ENCODE measurements at places on chromosomes 7 and 10.

DNA sequence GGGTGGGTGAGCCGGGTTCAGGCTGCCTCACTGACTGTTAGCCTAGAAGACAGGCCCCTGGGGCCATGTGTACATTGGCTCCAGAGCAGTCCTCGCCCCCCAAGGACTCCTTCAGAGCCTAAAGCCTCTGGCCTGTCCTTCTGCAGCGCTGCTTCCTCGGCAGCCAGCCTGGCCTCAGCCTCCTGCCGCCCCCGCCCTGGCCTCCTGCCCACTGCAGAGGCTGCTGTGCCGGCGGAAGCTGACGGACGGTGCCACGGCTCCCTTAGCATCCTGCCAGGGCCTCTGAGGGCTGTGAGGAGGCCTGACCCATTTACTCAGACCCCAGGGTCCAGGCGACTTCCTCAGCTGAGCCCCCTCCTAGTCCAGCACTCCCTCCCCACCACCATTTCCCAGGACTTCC is 4.9 kb downstream of the SRRM3 start:
- no peak for DNase-seq

GRCh38 chr7:132653366-132653930 is 77.2 kb upstream of the PLXNA4 start:
- DNase-seq = no peak

GRCh38 chr10:49362596-49363260 is 33.2 kb downstream of the DRGX start:
- no peak for DNase-seq

- DNase-seq = no peak
These were observed 30.8 kb upstream of the EFCAB10 start for GRCh38 chr7:105611856-105612775.

- no peak for DNase-seq
These were observed 608.4 kb upstream of the KCND2 start for GRCh38 chr7:119664601-119665000.

DNA sequence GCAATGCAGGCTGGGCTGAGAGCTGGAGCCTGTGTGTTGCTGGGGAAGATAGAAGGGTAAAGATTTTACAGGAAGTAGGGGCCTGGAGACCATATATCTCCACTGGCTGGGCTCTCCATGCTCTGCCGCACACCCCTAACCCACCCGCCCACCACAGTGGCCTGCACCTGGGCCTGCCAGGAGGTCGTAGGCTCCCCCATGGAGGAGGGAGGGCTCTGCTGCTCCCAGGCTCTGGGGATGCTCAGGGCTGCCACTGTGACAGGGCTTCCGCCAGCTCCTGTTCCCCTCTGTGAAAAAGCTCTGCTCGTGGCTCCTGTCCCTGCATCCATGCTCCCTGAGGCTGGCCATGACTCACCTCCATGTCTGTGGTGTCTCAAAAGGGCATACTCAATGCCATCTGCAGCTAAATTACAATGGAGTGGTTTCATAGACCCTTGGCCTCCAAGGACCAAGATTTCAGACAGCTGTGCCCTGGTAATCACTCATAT is 106.0 kb downstream of the CXCL12 start:
- no peak for DNase-seq

DNA sequence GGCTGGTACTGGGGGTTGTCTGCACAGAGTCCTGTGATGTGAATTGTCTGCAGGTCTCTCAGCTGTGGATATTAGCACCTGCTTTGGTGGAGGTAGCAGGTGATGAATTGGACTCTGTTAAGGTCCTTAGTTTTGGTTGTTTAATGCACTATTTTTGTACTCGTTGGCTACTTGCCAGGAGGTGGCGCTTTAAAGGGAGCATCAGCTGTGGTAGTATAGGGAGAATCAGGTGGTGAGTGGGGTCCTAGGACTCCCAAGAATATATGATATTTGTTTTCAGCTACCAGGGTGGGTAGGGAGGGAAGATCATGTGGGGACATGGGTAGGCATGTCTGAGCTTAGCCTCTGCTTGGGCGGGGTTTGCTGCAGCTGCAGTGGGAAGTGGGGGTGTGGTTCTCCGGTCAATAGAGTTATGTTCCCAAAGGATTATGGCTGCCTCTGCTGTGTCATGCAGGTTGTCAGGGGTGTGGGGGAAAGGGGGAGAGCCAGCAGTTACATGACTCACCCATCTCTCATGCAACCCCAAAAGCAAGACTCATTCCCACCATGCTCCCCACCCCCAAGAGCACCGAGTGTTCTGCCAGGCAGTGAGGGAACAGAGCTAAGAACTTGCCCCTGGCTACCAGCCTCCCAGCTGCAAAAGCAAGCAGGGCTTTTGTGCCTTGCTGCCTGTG is 53.7 kb upstream of the ZNF273 start:
- no peak for DNase-seq

DNA sequence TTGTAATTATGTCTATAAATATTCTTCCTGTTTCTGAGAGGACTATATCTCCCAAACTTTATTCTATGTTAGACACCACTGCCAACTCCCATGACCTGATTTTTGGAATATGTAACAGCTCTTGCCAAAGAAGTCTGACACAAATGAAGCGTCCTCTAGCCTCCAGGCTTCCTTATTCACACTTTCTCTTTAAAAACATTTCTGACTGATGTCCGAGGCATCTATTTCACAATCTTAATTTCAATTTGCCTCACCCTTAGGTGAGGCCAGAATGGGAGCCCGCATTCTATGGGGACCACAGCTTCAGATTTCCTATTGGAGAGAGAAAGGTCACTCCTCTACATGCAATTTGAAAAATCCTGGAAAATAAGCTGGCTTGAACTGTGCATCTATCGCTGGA is 873.2 kb downstream of the GATA3 start:
- DNase-seq = no peak

DNA sequence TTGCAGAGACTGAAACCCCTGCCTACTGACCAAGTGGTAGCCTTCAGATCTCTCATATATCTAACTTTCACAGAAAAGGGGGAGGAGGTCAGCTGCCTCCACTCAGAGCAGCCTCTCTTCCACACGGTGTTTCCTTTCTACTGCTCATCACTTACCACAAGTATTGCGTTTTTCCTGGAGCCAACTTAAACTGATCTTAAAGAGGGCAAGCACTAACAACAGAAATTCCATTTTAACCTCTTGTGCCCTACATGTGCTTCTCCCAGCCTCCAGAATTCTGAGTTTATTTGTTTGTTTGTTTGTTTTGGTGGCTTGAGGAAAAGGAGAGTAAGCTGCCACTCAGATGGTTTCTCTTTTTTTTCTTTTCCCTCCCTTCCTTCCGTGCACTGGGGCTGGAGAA is 19.1 kb downstream of the SKIDA1 start:
- DNase-seq = no peak

GRCh38 chr10:118633786-118634185 is 38.3 kb upstream of the PRLHR start:
- no peak for DNase-seq

GRCh38 chr10:3393958-3394357 is 221.4 kb upstream of the PITRM1 start:
- no peak for DNase-seq

GRCh38 chr7:105682341-105683060 is 101.2 kb upstream of the EFCAB10 start:
- DNase-seq = no peak

- DNase-seq = no peak
These were observed 20.2 kb upstream of the SMC3 start for GRCh38 chr10:110547139-110547761.

- no peak for DNase-seq
These were observed 81.5 kb downstream of the FRMPD2 start for GRCh38 chr10:48192881-48193450.

GRCh38 chr7:56026538-56026937 is 24.7 kb downstream of the PSPH start:
- no peak for DNase-seq

GRCh38 chr10:96453856-96454583 is 59.7 kb downstream of the TLL2 start:
- DNase-seq = no peak

- no peak for DNase-seq
These were observed 187.4 kb downstream of the CUX1 start for GRCh38 chr7:102004848-102005247.

- DNase-seq = no peak
These were observed 172.4 kb downstream of the JAZF1 start for GRCh38 chr7:28008171-28008570.

DNA sequence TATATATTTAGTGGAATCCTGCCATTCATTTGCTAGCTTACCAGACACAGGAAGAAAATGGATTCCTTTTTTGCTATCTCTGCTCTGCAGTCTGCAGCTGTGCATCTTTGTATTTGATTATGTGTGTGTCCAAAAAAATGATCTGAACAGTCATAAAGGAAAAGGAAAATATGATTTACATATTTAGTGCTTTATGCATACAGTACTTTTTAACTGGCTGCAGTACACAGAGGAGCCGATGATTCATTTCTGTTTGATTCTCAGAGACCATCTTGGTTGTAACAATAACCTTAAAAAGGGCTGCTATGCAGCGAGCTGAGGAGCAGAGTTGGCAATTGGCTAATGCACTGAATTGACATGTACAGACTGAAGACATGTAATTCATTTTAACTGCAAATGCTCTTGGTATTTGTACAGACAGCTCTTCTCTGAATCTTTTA is 151.3 kb upstream of the FZD1 start:
- no peak for DNase-seq

DNA sequence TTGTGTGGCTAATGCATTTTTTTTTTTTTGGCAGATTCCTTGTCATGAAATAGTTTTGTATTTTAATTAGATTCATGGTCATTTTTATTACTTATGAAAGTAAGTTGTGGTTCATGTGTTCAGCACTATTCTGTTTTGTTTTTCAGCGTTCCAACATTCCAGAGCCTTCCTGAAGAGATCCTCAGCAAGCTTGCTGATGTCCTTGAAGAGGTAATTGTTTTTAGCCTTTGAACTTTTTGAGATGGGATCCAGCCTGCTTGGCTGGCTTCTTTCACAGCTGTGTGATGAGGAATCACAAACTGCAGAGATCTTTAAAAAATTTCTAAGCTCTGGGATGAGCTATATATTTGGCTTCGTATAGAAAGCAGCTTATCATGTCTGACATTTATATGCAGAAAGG is 208.0 kb upstream of the CSTF2T start:
- DNase-seq = no peak

- no peak for DNase-seq
These were observed 5.1 kb downstream of the PRXL2A start for GRCh38 chr10:80413271-80413996.

DNA sequence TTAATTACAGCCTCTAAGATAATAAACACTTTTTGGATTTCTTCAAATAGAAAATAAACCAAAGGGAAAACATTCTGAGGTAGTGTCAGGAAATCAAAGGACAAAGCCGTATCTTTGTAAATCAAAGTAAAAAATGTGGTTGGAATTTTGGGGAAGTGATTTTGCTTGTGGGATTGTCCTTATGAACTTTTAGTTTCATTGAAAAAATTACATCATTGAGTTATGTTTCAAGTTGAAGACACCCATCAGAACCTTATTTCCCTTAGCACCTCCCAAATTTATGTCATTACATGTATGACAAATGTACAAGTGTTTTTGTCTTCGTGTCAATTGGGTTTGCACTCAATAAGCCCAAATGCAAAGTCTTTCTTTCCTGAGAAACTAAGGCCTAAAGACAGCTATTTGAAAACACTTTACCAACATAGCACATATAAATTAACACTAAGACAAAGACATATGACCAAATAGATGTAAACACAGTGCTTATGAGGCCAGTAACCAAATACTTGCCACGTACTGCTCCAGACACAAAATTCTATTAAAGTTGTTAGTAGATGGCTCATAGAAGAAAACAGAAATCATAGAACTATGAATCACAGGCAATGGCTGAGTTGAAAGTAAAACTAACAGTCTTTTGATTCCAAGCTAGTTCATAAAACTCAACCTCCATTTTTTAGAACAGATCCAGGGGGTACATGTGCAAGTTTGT is 26.9 kb upstream of the LAMB4 start:
- no peak for DNase-seq

- no peak for DNase-seq
These were observed 82.8 kb upstream of the EEPD1 start for GRCh38 chr7:36070230-36070629.
